ENCODE measurements at places on chromosomes 6 and 20.

DNA sequence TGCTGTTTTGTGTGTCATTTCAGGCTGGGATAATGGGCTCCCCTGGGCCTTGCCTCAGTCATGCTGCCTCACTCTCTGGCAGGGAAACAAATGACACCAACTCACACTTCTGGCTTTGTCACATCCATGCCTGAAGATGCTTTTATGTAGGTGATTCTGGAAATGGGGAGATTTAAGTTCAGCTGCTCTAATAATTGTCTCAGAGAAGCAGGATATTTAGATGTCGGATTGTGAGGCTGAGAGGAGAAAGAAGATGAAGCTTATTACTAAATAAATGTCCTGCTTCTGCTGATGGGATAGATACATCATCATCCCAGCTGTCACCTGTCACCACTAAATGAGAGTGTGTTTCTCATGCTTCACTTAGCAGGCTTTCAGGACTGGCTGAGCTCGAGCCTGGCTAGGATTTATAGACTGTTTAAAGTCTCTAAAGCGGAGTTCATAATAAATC lies 480.2 kb upstream of the SPTLC3 start:
- DNase-seq, result no peak

DNA sequence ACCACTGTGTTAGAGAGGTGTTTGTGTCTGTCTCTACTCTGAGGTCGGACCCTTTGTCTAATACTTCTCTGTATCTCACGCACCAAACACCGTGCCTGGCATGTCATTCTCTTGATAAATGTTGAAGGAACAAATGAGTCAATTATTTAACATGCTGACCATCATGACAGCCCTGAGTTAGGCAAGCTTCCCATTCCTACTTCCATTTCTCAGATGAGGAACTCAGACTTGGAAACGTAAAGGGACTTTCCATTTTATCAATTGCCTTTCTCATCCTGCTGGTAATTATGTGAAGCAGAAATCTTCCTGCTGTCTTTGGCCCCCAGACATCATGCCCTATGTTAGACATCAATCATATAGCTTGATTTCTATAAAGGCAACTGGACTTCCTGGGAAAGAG lies 227.0 kb upstream of the ECI2 start:
- no peak for DNase-seq

GRCh38 chr6:31791324-31792089 lies 4.0 kb downstream of the VARS1 start:
- peak; percentile 43 for DNase-seq

- no peak for DNase-seq
These were observed 147.6 kb downstream of the SYNDIG1 start for GRCh38 chr20:24617080-24617432.

DNA sequence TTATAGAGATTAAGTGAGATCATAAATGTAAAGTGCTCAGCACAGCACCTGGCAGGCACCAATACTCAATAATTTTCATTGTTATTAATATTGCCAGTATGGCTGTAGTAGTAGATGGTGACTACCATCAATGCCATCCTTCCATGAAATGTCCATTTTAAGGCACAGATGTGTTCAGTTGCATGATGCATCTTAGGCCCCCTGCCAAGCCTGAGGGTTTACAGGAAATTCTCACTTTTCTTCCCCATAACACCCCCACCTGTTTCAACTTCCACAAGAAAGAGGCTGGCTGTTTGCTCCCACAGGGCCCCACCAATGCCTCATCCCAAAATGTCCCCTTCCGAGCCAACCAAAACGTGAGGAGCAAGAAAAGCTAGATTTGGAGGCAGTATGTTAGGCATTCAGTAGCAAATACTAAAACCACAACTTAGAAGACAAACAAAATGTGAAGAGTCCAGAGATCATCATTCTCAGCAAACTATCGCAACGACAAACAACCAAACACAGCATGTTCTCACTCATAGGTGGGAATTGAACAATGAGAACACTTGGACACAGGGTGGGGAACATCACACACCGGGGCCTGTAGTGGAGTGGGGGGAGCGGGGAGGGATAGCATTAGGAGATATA lies 110.6 kb upstream of the NHSL1 start:
- peak; percentile 23 for DNase-seq

DNA sequence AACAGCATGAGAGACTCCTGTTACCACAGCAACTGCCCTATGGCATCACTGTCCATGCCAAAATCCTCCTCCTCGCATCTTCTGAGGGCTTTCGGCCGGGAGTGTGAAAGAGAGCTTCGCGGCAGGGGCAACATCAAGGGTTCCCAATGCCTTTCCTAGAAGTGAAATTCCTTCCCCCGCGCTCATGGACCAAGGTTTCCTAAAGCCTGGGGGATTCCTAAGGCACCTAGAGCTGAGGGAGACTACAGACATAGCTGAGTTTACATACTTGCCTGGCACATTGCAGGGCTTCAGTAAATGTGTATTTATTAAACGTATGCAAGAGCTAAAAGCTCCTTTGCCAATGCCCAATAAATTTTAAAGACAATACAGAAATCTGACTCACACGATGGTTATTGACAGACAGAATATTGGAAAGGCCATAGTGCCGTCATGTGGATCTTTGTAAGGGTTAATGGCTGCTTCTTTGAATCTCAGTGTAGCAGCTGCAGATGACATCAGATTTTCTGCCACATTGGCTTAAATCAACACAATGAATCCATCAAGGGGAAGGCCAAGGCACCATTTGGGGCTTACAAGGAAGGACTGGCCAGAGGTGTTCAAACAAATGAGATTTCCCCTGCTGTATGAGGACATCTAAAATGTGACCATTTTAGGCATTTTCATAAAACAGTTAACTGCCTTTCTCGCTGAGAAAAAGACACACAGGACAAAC lies 281.2 kb upstream of the JARID2 start:
- no peak for DNase-seq

- no peak for DNase-seq
These were observed 41.3 kb upstream of the ZMYND8 start for GRCh38 chr20:47397652-47398301.

GRCh38 chr6:35719404-35719829 lies 17.4 kb upstream of the ARMC12 start:
- DNase-seq, result no peak

- no peak for DNase-seq
These were observed 150.4 kb downstream of the PCSK2 start for GRCh38 chr20:17377231-17377630.

GRCh38 chr20:20161611-20162010 lies 109.3 kb downstream of the CFAP61 start:
- DNase-seq, result no peak

- DNase-seq, result no peak
These were observed 88.1 kb downstream of the ERMARD start for GRCh38 chr6:169839493-169839892.

- DNase-seq, result no peak
These were observed 497.8 kb downstream of the PREX1 start for GRCh38 chr20:48329676-48330664.

DNA sequence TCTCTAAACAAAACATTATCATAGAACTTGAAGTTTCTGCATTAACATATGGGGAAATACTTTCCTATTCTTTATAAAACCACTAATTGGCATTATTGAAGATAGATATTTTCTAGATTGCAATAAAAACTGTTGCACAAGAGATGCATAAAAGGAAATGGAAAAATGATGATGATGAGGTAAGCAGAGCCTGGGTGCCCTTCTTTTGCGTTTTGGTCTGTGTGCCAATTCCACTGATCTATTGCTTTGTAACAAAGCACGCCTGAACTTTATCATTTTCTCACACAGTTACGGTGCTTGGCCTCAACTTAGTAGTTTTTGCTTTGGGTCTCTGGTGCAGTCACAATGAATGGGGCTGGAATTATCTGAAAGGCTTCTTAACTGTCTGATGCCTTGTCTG lies 450.5 kb downstream of the MAFB start:
- no peak for DNase-seq

GRCh38 chr6:153873541-153873940 lies 165.5 kb upstream of the OPRM1 start:
- DNase-seq, result no peak

- DNase-seq, result no peak
These were observed 41.9 kb downstream of the FOXP4 start for GRCh38 chr6:41588111-41588510.

DNA sequence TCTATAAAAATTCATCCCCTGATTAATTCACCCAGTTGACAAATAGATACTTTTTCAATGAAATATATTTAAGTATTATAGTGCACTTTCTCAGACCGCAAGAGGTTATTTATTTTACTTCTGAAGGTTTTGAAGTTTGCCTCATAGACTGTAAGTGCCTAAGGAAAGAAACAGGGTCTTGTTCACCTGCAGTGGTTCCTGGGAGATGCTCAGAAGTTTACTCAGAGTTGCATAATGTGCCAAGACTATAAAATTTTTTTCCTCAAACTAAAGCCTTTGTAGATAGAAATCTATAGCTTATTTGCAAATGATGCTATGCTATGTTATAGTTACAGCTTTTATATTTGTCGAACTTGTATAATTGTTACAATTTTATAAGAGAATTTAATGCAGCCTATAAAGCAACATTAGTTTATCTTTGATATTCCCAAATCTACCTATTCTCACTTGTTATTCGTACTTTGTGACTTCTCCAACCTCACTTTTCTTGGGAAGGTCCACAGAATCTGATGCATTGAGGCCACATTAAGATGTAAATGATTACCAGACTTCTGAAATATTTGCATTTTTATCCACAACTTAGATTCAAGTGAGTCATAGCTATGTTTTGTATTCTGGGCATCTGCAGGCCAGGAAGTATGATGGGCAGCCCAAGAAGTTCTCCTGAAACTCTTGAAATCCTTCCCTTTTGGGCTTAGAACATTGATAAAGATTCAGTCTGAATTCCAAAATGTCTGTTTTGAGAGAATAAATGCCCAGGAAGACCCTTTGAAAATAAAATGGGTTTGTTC lies 35.7 kb downstream of the KCNQ5 start:
- DNase-seq, result peak; percentile 62

GRCh38 chr20:25372584-25373336 lies 17.9 kb downstream of the ABHD12 start:
- peak; percentile 89 for DNase-seq

DNA sequence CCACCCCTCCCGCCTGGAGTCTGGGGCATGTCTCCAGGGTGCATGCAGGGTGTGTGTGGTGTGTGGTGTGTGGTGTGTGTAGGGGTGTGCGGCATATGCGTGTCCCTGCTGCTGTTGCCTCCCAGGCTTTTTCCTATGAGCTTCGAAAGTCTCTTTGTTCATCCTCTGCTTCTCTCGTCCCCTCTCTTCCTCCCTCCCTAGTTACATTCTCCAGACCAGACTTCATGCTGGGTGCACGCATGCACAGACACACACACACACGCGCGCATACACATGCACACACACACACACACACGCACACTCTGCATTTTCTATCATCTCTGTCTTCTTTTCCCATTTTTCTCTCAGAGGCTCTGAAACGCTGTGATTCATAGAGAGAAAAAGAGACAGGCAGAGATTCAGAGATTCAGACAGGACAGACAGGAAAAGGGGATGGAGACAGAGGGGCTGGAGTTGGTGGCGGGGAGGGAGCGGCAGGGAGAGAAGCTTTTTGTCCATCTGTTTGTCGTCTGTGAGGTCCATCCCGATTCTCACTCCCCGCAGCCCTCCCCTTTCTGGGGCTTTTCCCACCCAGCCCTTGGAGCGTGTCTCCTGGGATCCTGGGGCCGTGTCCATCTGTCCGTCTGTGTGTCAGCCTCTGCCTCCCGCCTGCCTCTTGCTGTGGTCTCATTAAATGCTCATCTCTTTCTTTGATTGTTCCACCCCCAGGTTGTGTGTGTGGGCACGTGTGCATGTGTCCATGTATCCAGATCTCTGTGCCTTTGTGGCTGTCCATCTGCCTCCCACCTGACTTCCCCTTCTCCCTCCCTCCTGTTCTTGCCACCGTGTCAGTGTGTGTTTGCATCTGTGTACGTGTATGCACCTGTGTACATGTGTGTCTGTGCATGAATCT lies 62.6 kb downstream of the SRC start:
- peak; percentile 35 for DNase-seq

DNA sequence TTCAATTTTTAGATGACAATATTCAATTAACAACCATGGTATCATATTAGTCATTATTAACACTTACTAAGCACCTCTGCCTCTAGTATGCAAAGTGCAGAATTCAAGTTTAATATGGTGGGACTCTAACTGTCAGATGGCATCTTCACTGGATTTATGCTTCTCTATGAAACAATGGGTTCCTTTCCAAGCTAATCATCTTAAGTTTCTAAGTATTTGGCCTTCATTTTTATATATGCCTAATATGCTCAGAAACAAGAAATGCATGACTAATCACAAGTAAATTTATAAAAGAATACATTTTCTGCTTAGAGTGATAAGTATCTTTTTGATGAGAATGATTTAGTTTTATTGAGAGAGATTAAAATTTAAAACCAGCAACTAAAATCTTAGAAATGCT lies 144.7 kb downstream of the HIVEP2 start:
- no peak for DNase-seq

- no peak for DNase-seq
These were observed 46.5 kb downstream of the SLC22A3 start for GRCh38 chr6:160394654-160395035.

DNA sequence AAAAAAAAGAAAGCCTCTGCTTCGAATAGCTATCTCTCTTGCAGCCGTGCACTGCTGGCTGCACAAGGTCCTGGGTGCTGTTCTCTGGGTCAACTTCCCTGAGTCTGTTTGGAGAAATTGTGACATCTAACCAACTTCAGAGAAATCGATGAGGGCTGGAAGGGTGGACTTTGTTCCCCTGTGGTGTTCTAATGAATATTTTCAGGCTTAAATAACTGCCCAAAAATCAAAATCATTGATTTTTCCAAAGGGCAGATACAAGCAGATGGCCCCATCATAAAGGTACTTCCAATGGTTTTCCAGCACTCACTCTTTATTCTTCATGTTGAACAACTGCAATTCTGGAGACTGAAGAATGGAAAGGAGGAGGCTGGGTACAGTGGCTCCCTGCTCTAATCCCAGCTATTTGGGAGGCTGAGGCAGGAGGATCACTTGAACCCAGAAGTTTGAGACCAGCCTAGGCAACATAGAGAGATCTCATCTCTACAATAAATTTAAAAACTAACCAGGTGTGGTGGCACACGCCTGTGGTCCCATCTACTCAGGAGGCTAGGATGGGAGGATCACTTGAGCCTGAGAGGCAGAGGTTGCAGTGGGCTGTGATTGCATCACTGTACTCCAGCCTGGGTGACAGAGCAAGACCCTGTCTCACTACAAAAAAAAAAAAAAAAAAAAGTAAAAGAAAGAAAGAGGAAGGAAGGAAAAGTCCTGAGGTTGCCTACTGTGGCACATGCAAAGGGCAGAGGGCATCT lies 59.1 kb downstream of the FOXA2 start:
- no peak for DNase-seq

- DNase-seq, result no peak
These were observed 1.9 kb upstream of the NKAIN4 start for GRCh38 chr20:63255931-63256704.

DNA sequence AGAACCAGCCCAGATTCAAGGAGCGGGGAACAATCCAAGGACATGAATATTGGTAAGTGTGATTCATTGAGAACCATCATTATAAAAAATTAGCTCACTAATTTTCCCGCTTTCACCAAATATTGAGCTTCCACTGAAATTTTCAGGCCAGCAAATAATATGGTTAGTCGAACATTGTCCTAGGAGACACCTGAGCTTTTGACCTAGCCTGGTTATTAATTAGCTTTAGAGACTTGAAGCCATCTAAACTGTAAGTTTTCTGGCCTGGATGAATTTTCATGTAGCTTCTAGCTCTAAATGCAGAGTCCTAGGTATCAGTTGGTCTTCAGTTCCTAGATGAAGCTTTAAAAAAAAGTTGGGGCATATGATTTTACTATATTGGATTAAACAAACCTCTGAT lies 17.1 kb upstream of the RALGAPA2 start:
- DNase-seq, result no peak

GRCh38 chr20:55173601-55174000 lies 698.2 kb downstream of the DOK5 start:
- DNase-seq, result no peak
